NAMALWA (cell line): ENCODE measurements at places on chromosomes 6 and 20.
A peak's percentile ranks its signal among the peaks of the same experiment; 100 is the strongest.

- DNase-seq = no peak
These were observed 251.7 kb downstream of the PHACTR1 start for GRCh38 chr6:12968290-12968689.

DNA sequence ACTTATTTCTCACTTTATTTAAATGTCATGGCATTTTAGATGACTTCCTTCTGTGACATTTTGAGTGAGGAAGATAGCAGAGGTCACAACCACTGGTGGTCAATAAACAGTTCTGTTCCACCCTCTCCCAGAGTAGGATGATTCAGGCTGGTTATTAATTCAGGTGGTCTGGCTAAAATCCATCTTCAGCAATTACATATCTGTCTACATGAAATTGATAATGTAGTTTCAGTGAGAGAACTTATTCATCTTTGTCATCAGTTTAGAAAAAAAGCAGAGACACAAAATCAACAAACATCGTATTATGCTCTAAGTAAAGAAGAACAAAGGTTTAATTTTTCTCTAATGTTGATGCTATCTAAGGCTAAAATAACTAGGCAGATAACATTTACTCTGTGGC, 525.5 kb downstream of the TENT5A start:
- DNase-seq = no peak

- peak; percentile 79 for DNase-seq
These were observed 42.7 kb upstream of the GCNT2 start for GRCh38 chr6:10478187-10479040.

GRCh38 chr20:47205577-47206123, 150.8 kb downstream of the ZMYND8 start:
- peak; percentile 54 for DNase-seq

DNA sequence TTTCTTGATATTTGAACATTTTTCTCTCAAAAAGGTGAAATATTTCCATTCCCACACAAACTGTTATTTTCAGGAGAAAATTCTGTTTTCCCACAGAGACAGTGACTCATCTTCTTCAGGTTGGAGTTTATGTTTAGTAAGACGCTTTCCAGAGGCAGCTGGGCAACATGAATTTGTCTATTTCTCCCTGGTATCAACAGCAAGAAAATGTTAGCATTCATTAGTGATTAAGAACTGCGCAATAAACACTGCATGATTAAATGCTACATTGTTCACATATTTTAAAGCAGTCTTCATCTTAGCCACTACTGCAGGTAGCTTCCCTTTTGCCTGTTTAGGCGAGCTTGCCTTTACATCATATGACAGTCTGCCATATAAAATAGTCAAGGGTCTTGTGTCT, 295.7 kb downstream of the C6orf118 start:
- DNase-seq = no peak
